ENCODE measurements at places on chromosomes 4 and X. TPM values are rescaled to one million over a fixed set of nuclear protein-coding genes. Genes with fewer than 3 reads are reported as not detected.
A peak's percentile ranks its signal among the peaks of the same experiment; 100 is the strongest.

GRCh38 chrX:39563178-39563577 is 534.6 kb downstream of the BCOR start:
- DNase-seq, result no peak

GRCh38 chr4:152936446-152937335 is 568 bp downstream of the FHDC1 start:
- peak; percentile 44 for DNase-seq

DNA sequence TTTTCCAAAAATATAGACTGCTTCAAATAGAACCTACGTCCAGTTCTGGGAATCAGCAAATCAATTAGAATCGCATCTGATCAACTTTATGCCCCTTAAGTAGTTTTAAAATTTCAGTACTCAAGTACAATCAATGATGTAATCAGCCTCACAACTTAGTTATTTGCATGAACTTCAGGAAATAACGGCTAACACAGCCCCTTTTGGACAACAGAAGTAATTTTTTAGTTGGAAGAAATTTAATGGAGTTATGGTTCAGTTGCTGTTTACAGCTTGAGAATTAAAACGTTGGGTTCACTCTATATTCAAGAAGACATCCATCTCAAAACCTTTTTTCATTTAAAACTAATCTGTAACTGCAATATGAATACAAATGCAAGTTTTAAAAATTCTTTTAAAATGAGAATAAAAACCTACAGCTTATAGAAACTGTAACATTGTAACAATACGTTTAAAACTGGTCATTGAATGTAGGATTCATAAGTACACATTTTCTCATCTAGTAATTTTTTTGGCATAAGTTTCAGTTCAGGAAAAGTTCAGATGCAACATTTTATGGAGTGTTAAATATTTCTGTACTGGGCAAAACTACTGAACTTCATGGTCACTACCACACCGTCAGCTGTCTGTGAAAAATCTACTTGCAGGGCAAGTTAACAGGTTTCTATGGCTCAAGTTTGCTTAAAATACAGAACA is 956 bp downstream of the TAPT1 start:
- DNase-seq, result peak; percentile 55

- DNase-seq, result no peak
Measured at GRCh38 chr4:143046454-143046853, 138.3 kb upstream of the USP38 start.

DNA sequence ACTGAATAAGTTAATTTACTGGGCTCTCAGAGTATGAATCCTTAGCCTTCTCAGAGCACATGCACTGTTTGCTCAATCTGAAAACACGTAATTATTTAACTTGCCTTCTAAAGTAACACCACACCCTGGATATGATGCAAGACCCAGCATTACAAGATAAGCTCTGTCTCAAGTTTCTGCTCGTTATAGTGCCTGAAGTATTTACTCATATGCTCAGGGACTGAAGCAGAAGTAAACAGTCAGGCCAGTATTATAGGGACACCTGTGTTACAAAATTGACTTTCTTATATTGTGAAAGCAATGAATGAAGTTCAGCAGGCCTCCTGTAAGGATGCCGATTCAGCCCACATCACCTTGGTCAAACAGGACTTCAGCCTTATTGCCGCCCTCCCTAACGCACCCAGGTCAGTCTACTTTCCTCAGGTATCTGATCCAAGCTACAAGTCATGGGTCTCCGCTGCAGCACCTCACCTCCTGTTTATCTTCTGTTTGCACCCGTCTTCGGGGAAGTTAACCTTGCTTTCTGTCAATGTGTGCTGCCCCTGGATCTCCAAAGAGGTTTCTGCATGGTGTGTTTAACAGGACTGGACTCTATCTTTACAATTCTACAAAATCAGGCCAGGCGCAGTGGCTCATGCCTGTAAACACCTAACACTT is 42.8 kb upstream of the KLF3 start:
- DNase-seq, result peak; percentile 97

DNA sequence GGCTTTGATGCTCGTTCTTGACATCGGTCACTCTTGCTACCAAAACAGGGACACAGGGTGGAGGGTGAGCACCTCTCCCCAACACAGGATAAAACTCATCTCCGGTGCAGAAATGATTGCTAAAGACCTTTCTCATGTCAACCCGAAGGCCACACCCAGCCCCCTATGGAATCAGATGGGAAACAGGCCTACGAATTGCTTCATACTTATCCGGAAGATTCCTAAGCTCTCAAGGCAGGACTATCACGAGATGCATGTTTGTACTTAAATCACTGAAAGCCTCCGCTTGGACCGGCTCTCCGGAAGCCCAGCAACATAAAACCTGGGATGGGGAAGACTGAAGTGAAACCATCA is 74.9 kb downstream of the MTMR1 start:
- DNase-seq, result no peak

GRCh38 chr4:167541286-167541685 is 307.0 kb upstream of the SPOCK3 start:
- no peak for DNase-seq

DNA sequence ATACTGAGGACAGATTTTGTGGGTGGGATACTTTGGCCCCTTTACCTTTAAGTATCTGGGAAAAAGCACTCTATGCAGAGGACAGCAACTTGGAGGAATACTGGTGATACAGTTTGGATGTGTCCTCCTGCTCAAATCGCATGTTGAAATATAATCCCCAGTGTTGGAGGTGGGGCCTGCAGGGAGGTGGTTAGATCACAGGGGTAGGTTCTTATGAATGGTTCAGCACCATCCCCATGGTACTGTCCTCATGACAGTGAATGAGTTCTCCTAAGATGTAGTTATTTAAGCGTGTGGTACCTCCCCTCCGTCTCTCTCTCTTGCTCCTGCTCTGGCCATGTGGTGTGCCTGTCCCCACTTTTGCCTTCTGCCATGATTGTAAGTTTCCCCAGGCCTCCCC is 24.6 kb downstream of the GPAT3 start:
- DNase-seq, result no peak

DNA sequence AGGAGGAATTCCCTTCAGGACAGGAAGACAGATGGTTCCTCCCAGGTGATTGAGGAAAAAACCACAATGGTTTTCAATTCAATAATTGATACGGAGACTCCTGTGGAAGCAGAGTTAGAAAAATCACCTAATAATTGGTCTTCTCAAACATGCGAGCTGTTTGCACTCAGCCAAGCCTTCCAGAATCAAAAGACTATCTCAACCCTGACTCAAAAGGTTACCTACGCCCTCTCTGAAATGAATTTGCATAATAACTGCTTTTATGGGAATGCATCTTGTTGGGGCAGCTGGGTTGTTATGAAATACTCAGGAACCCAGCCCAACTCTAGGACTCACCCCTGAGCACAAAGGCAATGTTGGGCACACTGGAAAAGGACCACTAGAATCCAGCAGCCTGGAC is 66.9 kb upstream of the ARSJ start:
- no peak for DNase-seq

- DNase-seq, result peak; percentile 62
Measured at GRCh38 chr4:179325181-179325580, 1882.9 kb upstream of the AGA start.

DNA sequence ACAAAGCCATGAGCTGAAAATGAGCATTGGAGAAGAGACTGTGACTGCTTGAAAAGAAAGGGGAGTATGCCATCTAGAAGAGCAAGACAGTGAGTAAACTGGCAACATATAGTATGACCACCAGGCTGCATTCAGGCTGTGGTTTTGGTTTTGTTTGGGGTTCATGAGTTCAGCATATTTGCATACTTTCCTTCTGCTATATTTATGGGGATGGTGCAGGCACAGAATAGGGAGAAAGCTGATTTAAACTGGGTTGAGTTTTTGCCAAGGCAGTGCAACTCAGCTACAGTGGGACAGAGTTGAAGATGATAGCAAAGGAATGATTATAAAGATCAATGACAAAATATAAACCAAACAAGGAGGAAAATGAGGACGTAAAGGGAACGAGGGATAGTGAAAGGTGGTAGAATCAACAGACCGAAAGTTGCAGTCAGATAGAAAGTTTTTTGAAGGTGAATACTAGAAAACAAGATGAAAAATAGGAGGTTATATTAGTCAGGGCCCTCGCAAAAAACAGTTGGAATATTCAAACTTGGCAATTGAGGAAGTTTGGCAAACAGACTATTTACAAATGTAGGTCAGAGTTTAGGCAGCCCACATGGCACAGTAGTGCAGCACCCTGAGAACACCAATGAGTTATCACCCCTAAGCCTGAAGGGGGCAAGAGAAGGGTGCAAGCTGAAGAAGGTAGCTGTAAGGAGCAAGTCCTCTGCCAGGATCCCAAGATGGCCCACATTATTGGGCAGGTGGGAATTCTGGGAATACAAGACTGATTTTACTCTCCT is 114.8 kb upstream of the MAP9 start:
- DNase-seq, result peak; percentile 55

DNA sequence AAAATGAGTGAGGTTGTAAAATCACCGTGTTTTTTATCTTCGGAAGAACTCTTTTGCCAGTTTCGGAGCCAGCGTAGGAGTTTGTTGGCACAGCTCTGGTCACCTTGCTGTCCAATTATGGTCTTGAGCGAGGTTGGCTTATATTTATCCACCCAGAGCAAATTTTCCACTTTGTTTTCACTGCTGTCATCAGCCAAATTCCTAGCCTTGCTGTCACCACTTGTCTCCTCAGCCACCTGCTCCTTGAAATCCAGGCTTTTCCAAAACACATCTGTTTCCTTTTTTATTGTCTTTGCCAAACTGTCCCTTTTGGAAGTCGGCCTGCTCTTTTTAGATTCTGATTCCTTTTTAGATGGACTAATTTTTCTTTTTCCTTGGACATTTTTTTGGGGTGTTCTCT is 57.6 kb downstream of the RFC1 start:
- peak; percentile 54 for DNase-seq

GRCh38 chrX:56498756-56499155 is 64.7 kb upstream of the UBQLN2 start:
- no peak for DNase-seq

- no peak for DNase-seq
Measured at GRCh38 chr4:3301450-3302172, 8.8 kb downstream of the RGS12 start.

DNA sequence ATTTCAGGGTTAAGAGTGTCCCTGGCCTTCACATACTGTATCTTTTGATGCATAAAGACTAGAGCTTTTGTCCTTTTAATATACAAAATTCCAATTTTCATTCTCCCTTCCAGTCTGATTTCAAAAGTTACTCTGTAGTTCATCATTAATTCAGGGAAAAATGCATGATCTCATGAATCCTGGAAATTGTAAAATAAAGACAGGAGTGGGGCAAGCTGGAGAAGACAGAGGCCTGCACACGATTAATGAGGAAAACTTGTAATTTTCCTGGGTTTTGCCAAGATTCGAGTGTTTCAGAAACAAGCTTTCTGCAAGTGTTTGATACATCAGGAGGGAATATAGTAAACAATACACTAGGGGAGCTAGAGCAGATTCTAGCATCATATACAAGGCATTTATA is 947.9 kb downstream of the FAT4 start:
- DNase-seq, result no peak

- DNase-seq, result peak; percentile 29
Measured at GRCh38 chr4:121243485-121243884, 79.4 kb upstream of the TNIP3 start.

DNA sequence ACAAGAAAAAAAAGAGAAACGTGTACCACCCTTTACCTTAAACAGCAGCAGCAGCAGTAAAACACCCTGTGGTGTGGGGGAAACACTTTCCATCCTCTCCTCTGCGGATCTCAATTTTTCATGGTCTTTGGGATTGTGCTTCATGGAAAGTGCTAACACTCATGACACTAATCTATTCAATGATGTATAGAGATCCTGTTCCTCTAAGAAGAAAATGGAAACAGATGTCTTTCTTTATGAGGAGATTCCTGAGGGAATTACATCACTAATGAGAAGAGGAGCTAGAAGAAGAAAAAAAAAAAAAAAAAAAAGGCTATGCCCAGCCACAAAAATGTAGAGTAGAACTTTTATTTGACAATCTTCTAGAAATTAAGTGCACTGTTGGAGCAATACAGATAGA is 62.9 kb upstream of the NDST3 start:
- no peak for DNase-seq

DNA sequence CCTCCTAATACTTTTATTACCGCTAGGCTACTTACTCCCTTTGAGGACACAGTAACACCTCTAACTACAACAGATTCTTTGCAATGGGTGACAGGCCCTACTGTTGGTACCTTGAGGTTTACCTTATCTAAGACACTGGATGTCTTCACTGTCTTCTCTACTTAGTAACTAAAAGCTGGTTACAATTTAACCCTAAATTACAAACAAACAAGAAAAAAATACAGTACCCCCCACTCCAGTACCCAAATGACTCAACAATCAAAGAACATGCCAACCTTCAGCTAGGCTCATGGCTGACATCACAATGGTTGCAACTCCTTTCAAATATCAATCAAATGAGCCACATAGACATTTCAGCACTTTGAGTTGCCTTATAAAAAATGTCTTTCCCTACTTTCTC is 198.0 kb downstream of the GUCY2F start:
- DNase-seq, result no peak

GRCh38 chrX:63506320-63506719 is 155.2 kb upstream of the SPIN4 start:
- peak; percentile 39 for DNase-seq

DNA sequence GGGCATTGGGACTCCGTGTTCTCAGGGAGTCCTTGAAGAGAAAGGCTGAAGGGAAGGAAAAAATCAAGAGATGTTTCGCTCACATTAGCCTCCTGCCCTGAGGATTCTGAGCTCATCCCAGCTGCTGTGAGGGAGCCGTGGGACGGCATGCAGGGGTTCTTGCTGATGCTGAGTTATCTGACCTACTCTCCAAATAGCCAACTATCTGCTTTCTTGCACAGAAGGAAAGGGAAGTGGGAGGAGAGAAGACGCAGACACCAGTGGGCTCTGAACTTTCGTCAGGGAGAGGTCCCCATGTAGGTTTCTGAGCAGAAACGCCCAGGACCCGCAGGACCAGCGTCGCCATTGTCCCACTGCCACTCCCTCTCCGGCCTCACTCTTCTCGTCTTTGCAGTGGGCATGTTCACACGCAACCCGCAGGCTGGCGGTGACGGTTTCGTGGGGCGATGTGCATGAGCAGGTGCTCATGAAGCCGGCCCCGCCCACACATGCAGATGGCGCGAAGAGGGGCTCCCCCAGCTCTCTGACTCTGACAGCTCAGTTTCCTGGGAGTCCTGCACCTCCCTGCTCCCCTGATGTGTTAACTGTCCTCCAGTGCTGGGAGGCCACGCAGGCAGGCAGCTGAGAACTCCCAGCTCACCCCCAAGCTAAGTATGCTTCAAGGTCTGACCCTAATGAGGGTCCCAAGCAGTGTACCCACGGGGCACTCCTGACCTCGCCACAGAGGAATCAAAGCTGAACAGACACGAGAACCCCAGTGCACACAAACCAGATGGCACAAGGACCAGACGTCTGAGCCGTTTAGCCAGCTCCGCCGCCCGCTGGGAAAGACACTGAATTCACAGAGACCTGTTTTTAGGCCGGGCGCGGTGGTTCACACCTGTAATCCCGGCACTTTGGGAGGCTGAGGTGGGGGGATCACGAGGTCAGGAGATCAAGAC is 13.6 kb upstream of the ABLIM2 start:
- DNase-seq, result no peak

TAF9B gene
- 31.7 TPM for polyA plus RNA-seq

WDR17 gene
- 1.0 TPM for polyA plus RNA-seq

IGSF1 gene
- polyA plus RNA-seq, result not detected

ANTXR2 gene
- polyA plus RNA-seq, result 85.3 TPM

CCDC160 gene
- polyA plus RNA-seq, result 0.06 TPM

CRMP1 gene
- polyA plus RNA-seq, result 0.02 TPM

MAP7D2 gene
- polyA plus RNA-seq, result 0.26 TPM

PDCL2 gene
- not detected for polyA plus RNA-seq

TMEM255A gene
- polyA plus RNA-seq, result 0.93 TPM

MAGEE2 gene
- not detected for polyA plus RNA-seq

Measured in fibroblast of lung (primary cell).